ENCODE measurements at places on chromosomes 2 and 18.

DNA sequence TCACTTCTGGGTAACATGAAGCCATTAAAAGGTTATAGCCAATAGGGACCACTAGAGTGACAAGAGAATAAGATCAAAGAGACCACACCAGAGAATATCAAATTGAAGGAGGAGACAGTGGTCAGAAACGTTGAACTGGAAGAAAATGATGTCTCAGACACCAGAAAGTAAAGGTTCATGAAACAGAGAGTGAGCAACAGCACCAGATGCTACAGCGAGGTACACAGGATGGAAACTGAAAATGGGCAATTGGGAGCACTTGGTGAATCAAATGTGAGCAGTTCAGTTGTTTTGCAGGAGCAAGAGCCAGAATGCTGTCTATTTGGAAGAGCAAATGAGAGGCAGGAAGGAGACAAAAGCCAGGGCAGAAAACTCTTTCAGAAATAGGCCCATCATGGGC lies 162.6 kb downstream of the SS18 start:
- H3K4me1 ChIP-seq: no peaks in the 10 kb centered on the region
- no peak for DNase-seq
- peaks cover 32% of the 10 kb centered on the region for H3K27me3 ChIP-seq
- H3K27ac ChIP-seq: no peak overlapping the region
- no peak overlapping the region for H3K4me3 ChIP-seq

DNA sequence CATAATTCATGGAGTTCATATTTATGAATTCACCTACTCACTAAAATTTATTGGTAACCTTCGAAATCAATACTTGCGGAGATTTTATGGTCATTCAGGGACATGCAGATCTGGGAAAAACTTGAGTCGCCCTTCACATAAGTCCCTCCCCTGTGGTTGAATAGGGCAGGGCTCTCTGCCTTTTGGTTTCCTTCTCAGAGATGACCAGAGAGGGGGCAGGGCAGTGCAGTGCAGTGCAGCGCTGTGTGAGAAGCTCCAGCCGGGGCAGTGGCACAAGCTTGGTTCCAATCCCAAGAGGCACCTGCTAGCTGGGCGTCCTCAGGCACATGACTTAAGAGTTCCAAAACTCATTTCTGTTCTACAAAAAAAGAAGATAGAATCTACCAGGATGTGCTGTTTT lies 274.4 kb upstream of the RAB6C start:
- H3K27ac ChIP-seq: no peak overlapping the region
- peaks cover 10% of the 10 kb centered on the region for H3K27me3 ChIP-seq
- no peak overlapping the region for H3K4me3 ChIP-seq
- no peak for DNase-seq
- H3K36me3 ChIP-seq: no peaks in the 10 kb centered on the region

DNA sequence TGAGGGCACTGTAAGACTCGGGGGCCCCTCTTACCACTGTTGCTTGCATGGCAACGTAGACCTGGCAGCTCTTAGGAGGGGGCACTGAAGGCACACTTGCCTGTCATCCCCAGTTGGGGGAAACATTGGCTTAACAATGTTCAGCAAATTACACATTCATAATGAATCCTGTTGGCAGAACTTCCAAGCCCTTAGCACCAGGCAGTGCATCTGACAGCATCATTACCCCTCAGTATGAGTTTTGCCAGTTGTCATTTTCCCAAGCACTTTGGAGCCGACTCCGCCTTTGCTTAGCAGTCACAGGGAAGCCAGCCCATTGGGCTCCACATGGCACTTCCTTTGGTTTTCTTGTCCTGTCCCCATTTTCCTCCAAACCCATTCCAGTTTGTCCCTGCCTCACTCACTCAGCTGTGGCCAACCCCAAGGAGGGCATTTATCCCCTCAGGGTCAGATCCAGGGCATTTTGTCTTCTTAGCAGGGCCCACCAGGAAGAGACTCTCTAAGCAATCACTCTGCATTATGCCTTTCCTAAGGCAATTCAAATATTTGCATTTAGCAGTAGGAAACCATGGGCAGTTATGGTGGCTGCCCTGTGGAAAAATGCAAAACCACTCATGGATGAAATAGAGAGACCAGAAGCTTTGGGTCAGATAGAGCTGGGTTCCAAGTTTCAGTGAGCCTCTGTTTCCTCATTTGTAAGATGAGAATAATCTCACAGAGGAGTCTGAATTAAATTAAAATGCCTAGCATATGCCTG lies 73.9 kb downstream of the VSNL1 start:
- no peak overlapping the region for H3K4me3 ChIP-seq
- no peak for DNase-seq
- no peaks in the 10 kb centered on the region for H3K4me1 ChIP-seq
- H3K27ac ChIP-seq: no peak overlapping the region

- peaks cover 4% of the 10 kb centered on the region for H3K27me3 ChIP-seq
- no peak for DNase-seq
- no peak overlapping the region for H3K27ac ChIP-seq
- H3K4me3 ChIP-seq: no peak overlapping the region
- H3K4me1 ChIP-seq: no peaks in the 10 kb centered on the region
These were observed 492.5 kb downstream of the SOX11 start for GRCh38 chr2:6184532-6185292.

DNA sequence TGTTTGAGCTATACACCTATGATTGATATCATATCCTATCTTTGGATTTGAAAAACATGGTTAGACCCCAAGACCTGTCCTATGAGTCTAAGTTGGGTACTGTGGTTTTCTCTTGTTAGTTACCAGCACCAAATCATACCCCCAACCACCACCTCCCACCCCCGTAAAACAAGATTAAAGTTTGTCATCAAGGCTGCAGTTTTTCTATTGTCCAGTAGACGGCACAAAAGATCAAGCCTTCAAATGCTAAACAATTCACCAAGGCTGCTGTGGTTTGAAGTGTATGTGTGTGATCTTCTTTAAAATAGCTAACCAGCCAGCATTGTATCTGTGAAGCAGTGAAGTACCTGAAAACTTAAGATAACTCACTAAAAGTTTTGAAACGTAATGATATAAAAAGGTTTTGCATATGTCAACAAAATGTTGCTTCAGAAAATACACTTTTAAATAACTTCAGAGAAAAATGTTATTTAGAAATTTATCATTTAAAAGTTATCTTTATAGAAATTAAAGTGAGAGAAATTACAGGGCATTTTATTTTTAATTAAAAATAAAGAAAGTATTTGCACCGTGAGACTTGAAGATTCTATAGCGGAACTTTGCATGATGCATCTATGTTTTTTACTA lies 5.8 kb upstream of the MEIS1 start:
- H3K4me1 ChIP-seq: peaks cover 5% of the 10 kb centered on the region
- H3K4me3 ChIP-seq: no peak overlapping the region
- peaks cover 53% of the 10 kb centered on the region for H3K27me3 ChIP-seq
- no peak for DNase-seq
- H3K36me3 ChIP-seq: no peaks in the 10 kb centered on the region

DNA sequence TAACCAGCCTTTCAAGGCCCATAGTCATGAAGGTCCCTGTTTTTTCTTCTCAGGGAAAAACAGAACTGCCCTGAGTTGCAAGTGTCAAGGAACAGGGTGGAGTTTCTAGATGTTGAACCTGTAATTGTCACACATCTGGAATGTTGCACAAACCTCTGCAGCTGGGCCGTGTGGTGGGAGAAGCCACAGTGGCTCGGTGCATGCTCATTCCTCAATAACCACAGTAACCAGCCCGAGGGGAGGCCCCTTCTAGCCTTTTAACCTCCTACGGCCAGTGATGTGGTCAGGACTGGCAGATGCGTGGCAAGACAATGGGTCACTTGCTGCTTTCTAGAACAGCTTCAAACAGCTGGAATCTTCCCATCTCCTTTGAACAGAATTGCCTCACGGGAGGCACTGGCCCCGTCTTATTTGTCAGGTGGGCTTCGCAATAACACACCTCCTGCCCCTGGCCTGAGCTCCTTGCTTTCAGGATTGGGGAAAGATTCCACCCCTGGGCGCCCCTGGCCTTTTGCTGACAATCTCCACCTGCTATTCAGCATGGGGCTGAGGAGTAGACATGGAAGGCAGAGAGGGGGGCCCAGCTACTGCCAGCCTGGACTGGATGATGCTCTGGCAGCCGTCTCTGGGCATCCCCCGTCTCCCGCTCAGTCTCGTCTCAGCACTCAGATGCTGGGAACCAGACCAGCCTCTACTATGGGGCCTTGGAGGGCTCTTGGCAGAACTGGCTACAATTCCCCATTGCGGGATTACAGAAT lies 102.9 kb downstream of the KLHL29 start:
- peaks cover 78% of the 10 kb centered on the region for H3K27me3 ChIP-seq
- no peak overlapping the region for H3K4me3 ChIP-seq
- no peak overlapping the region for H3K27ac ChIP-seq

DNA sequence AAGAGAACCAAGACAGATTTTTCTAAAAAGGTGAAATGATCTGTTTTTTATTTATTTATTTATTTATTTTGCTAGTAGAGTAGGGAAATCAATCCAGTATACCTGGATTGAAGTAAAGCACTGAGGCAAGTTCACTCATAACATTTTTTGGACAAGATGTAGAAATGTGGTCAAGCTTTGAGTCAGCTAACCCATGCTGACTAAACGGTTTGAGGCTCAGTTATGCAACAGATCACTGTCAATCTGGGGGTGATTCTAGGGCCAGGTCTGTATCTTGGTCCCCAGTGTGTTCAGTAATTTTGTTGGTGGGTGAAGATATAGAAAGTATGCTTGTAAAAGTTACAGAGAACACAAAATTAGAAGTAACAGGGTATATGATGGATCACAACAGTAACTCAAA lies 60.2 kb downstream of the RMDN2 start:
- DNase-seq: no peak
- no peaks in the 10 kb centered on the region for H3K27me3 ChIP-seq
- no peak overlapping the region for H3K27ac ChIP-seq

DNA sequence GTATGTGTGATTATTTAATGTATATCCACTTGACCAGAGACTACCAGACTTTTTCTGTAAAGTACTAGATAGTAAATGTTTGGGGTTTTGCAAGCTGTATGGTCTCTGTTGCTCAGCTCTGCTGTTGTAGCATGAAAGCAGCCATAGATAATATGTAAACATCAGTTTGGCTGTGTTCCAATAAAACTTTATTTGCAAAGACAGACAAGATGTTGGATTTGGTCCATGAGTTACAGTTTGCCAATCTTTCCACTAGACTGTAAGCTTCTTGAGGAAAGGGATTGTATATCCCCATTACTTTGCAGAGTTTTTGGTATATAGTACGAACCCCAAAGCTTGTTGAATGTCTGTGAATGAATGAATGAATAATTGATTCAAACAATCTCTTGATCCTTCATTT lies 17.2 kb downstream of the REL start:
- DNase-seq: no peak
- H3K27ac ChIP-seq: peak overlapping the region; percentile 4
- H3K4me1 ChIP-seq: peaks cover 22% of the 10 kb centered on the region
- H3K36me3 ChIP-seq: peaks cover 99% of the 10 kb centered on the region
- H3K4me3 ChIP-seq: no peak overlapping the region

- peak; percentile 12 for DNase-seq
- H3K27ac ChIP-seq: peak overlapping the region; percentile 44
- no peaks in the 10 kb centered on the region for H3K27me3 ChIP-seq
- H3K4me3 ChIP-seq: peak overlapping the region; percentile 88
- peaks cover 6% of the 10 kb centered on the region for H3K36me3 ChIP-seq
These were observed 1.0 kb downstream of the ACVR1 start for GRCh38 chr2:157874997-157875640.

DNA sequence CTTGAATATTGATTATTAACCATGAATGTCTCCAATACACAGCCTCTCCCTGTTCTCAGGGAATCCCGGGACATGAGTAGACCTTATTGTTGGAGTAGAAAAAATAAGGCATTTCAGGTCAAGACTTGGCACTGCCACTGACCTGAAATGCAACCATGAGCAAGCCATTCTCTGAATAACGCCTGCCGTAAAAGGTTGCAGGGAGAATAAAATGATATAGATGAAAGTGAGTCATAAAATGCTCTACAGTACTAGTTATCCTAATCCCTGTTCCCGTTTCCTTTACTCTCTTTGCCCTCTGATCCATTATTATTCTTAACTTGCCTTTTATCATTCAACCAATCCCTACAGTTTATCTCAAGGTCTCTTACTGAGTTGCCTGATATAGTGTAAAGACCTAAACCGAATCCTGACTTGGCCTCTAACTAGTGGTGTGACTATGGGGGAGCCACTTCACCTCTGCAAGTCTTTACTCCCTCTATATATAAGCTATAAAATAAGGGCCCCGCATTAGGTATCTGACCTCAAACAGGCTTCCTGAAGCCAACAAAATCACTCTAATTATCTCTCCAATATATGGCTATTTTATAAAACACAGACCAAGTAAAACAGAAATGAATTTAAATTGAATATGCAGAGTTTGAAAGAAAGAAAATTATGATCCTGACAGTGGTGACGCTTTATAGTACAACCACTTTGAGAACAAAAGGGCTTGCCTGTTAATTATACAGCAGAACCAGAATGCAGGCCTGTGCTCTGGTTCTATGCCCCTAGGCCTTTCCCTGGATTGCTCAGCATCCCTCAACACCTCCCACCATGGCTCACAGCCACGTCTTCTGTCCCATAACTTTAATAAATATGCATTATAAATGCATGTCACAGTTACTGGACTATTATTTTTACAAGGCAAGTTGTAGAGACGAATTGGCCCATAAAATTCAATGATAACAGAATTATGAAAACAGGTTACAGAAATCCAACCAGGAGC lies 183.1 kb downstream of the STK39 start:
- H3K4me3 ChIP-seq: no peak overlapping the region
- no peaks in the 10 kb centered on the region for H3K27me3 ChIP-seq
- peaks cover 24% of the 10 kb centered on the region for H3K36me3 ChIP-seq
- peaks cover 4% of the 10 kb centered on the region for H3K4me1 ChIP-seq

GRCh38 chr2:60053791-60054190 lies 499.7 kb downstream of the BCL11A start:
- no peak overlapping the region for H3K27ac ChIP-seq
- no peaks in the 10 kb centered on the region for H3K36me3 ChIP-seq
- no peak for DNase-seq
- H3K4me1 ChIP-seq: no peaks in the 10 kb centered on the region

GRCh38 chr2:127577503-127577902 lies 42.0 kb downstream of the MYO7B start:
- H3K4me1 ChIP-seq: no peaks in the 10 kb centered on the region
- peaks cover 41% of the 10 kb centered on the region for H3K27me3 ChIP-seq
- no peaks in the 10 kb centered on the region for H3K36me3 ChIP-seq
- no peak for DNase-seq
- H3K4me3 ChIP-seq: no peak overlapping the region

DNA sequence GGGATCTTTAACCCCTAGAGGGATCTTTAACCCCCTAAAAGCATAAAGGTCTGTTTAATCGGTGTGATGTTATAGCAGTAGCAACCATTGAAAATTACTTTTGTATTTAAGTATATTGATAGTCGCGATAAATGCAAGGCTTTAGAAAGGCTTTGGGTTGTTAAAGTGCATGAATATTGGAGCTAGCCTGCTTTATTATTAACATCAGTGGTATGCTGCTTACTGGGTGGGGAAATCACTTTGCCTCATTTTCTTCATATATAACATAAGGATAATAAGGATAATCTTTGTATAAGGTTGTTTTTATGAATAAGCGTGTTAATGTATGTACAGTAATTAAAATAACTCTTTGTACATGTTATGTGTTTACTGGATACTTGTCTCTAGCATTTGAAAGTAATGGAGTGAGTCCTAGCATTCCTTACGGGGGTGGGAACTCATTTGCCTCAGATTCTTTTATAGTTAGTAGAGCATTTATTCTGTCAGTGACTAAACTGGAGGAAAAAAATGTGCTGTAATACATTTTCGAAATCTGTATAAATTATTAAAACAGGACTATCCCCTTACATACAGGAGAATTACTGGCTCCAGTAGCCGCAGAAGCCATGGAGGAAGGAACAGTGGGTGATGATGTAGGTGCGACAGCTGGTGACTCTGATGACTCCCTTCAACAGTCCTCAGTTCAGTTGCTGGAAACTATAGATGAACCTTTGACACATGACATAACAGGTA lies 122.2 kb downstream of the BIRC6 start:
- H3K27me3 ChIP-seq: no peaks in the 10 kb centered on the region
- no peaks in the 10 kb centered on the region for H3K4me1 ChIP-seq
- H3K4me3 ChIP-seq: no peak overlapping the region
- no peak for DNase-seq
